Kidney (tissue), 22 donors: ENCODE measurements at places on chromosomes 7 and 10. TPM values are rescaled to one million over a fixed set of nuclear protein-coding genes. Genes with fewer than 3 reads are reported as not detected.

STEAP1B gene
- total RNA-seq, result 0.79 TPM

GJD4 gene
- total RNA-seq, result not detected

PON3 gene
- 1.6 TPM for total RNA-seq

MYH16 gene
- total RNA-seq, result not detected

GBX1 gene
- not detected for total RNA-seq

OR2A1 gene
- total RNA-seq, result not detected

LRRD1 gene
- total RNA-seq, result 0.25 TPM

TCAF2 gene
- 4.2 TPM for total RNA-seq

ADRA2A gene
- 7.8 TPM for total RNA-seq
